ENCODE measurements at places on chromosomes 7 and 10.

DNA sequence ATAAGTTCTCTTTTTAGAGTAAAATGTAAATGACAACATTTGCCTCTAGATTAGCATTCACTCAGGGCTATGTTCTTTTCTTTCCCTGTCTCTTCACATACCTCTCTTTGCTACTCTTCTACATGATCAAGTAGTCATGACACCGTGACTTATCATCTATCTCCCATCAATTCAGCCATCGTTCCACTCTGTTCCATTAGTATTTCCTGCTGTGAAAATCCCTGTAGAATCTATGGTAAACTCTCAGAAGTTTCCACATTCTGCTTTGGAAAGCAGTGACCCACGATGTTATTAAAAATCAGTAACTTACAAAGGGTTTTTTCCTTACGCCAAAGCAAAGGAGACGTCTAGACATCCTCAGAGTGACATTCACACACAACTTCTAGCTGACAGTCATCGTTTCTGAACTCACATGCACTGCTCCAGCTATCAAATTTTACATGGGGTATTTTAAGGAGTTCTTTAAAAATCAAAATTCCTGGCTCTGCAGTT, 135.6 kb downstream of the SEMA3C start:
- no peak for DNase-seq

- DNase-seq = peak; percentile 54
Measured at GRCh38 chr7:159012353-159013069, 132.2 kb downstream of the VIPR2 start.

DNA sequence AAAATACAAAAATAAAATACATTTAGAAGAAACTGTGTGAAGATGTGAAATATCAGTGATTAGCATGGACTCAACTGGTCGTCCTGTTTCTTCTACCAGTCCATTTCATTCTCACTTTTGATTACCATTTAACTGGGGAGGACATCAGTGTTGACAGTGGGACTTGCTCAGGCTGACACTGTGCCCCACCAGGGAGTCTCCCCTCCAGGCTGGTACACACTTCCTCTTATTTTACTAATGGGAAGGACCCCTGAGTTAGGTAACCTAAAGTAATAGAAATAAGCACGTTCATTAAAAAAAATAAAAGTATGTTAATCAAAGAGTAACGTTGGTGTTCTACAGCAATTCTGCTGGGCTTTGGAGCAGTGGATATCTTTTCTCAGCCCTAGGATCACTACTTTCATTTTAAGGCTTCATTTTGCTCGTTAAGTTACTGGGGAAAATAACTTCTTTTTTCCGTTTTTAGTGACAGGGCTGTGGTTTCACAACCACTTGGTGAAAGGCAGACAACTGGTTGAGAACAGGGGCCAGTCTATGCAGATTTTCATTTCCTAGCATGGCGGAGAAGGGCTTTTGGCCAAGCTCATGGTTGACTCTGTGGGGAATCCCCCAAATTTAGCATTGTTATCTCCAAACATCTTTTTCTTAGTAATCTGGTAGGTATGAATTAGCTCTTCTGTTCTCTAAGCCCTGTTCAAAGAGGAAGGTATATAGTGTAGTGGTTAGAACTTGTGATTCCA, 2.1 kb downstream of the SNX10 start:
- no peak for DNase-seq

GRCh38 chr10:50635286-50635685, 11.5 kb upstream of the SGMS1 start:
- DNase-seq = no peak

- no peak for DNase-seq
Measured at GRCh38 chr7:71414490-71414889, 282.5 kb downstream of the GALNT17 start.

DNA sequence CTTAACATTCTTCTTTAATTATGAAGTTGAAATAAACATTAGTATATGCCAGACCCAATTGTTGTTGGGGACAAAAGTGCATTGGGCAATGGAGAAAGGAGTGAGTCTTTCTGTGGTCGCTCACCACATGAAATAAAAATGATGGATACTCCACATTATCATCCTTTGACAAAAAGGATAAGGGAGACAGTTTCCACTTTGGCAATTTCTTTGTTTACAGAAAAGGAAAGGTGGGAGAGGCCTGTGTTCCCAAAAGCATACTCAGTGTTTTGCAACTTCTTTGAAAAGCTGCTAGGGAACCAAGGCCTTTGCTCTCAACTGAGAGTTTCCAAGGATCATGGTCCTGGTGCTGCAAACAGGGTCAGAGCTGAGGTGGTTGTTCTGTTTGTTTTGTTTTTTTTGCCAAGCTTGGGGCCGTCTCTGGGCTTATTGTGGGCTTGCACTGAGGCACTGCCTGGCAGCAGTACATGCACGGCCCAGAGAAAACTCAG, 341.9 kb downstream of the TNS3 start:
- no peak for DNase-seq

- no peak for DNase-seq
Measured at GRCh38 chr10:78664929-78665553, 403.7 kb upstream of the ZMIZ1 start.

GRCh38 chr7:101125989-101126650, 784 bp upstream of the SERPINE1 start:
- DNase-seq = no peak

GRCh38 chr10:125035136-125035535, 93.2 kb downstream of the ZRANB1 start:
- no peak for DNase-seq

DNA sequence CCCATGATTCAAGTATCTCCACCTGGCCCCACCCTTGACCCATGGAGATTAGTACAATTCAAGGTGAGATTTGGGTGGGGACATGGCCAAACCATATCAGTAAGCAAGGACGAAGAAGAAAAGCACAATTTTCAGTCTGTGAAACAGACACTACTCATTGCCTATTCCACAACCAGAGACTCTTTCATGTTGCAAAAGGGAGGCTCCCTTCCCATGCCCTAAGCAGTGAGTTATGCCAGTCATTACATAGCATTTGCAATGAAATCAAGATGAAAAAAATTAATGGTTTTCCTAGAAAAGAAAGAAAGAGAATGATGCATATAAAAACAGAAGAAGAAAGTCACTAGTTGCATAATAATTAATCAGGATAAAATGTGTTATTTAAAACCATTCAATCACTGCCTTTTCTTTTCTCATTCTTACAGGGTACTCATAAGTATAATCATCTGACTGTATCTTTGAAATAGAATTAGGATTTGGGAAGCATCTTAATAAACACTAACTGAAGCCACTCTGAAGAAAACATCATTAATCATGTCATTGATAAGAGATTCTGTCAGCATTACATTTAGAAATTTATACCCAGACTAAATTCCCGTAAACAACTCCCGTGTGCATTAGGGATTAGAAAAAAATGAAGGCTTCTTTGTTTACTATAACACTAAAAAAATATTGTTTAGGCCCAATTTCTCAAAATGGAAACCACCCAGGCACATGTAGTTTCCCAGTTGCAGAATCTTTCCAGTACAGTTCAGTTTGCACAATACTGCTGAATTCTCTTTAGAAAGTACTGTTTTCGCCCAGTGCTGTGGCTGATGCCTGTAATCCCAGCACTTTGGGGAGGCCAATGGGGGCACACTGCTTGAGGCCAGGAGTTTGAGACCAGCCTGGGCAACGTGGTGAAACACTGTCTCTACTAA, 9.1 kb downstream of the PRPS1L1 start:
- DNase-seq = no peak

DNA sequence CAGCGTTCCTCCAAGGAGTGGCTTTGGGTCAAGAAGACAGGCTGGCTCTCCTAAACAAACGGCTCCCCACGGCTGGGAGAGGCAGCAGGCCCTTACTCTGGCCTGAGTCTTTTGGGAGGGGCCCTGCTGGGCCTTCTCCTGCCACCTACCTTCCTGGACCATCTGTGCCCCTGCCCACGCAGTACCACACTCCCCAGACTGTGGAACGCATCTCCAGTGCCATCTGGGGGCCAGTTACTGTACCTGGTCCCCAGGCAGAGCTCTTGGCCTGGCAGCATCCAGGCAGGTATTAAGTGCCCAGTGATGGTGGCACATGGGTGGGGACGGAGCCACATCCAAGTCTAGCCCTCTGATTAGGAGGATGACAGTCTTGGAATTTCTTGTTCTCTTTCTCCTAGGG, 14.4 kb downstream of the ALKBH4 start:
- no peak for DNase-seq

DNA sequence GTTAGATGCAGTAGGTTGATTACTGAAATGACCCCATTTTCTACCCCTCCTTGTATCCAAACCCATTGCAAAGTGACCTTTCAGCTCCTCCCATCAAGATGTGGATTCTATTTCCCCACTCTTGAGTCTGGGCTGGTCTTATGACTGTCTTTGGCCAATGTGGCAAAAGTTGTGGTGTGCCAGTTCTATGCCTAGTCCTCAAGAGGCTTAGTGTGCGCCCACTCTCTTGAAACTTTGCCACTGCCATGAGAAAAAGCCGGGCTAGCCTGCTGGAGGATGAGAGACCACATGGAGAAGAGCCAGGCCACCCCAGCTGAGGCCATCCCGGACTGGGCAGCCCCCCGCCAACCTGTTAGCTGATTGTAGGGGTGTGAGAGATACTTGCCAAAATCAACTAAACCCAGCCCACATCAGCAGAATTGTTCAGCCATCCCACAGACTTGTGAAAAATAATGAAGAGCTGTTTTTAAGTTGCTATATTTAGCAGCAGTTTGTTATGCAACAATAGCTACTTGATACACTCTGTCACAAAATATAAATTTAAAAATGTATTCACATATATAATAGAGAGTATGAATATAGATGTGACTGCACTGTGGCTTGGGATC, 131.0 kb upstream of the PALS2 start:
- no peak for DNase-seq

DNA sequence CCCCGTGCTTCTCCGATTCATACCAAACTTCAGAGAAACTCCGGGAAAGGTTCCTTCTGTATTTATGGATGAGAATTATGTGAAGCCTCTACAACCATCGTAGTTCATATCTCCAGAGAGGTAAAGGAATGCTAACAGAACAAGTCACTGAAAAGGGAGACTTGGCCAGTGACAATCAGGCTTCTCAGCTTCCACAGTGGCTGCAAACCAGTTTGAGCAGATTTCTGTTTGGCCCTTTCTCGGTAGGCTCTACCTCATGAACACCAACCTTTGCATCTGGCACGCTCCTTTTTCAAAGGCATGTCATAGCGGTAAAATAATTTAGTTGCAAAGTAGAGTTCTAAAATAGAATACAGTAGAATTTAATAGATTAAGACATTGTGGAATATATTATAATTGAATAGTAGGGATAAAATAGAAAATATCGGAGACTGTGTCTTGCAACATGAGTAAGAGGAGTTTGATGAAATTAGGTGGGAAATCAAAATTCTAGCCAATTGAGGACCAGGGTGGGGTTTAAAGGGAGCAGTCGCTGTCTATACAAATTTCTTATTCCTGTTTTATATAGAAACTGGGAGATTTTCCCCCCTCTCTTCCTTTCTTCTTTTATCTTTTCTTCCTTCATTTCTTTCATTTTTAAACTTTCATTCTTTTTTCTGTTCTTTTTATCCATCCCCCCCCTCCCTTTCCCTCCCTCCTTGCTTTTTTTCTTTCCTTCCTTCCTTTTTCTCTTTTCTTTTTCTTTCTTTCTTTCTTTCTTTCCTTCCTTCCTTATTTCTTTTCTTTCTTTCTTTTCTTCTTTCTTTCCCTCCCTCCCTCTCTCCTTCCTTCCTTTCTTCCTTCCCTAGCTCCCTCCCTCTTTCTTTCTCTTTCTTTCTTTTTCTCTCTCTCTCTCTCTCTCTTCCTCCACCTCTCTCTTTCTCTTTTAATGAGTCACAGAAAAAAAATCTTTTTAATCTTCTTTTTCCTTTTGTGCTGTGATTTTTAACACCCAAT, 161.5 kb upstream of the KLF6 start:
- no peak for DNase-seq
